Thoracic aorta (tissue), 2 donors: ENCODE measurements at places on chromosomes 13 and 19. TPM values are rescaled to one million over a fixed set of nuclear protein-coding genes. Genes with fewer than 3 reads are reported as not detected.

DNA sequence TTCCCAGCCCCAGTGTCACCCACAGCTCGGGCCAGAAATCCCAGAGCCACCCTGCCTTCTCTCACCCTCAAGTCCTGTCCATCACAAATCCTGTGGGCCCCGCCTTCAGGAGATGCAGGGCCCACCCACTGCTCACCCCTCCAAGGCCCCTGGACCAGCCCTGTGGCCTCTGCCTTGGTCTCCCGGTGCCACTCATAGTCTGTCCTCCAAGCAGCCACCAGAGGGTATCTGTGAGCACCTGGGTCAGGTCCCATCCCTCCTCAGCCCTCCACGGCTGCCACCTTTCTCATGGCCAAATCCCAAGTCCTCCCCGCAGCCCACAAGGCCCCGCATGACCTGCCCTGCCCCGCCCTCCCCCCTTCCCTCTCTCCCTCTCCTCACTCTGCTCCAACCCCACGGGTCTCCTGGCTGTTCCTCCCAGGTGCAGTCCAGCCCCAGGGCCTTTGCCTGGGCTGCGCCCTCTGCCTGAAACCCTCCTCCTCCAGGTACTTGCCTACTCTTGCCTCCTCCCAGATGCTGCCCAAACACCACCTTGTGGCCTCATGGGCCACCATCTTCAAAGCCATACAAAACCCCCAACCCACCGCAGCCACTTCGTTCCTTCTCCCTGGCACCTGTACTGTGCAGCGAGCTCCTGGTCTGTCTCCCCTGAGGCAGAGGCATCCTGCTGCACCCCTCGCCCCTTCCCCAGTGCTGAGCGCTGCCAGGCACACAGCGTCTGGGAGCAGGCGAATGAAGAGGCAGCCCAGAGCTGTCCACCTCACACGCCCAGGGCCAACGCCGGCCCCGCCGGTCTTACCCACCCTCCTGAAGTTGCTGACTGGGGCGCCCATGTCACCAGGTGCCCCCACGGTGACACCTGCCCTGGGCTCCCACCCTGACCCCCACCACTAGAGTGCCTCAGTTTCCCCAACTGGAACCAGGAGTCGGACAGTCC lies 13.2 kb upstream of the UQCR11 start:
- no peak for DNase-seq

GRCh38 chr19:1590641-1591397 lies 1.8 kb downstream of the MBD3 start:
- DNase-seq: no peak

The PABPC3 gene
- total RNA-seq: not detected

- DNase-seq: no peak
Measured at GRCh38 chr19:4676955-4677731, 7.0 kb upstream of the MYDGF start.

The LILRB4 gene
- total RNA-seq: 8.5 TPM

DNA sequence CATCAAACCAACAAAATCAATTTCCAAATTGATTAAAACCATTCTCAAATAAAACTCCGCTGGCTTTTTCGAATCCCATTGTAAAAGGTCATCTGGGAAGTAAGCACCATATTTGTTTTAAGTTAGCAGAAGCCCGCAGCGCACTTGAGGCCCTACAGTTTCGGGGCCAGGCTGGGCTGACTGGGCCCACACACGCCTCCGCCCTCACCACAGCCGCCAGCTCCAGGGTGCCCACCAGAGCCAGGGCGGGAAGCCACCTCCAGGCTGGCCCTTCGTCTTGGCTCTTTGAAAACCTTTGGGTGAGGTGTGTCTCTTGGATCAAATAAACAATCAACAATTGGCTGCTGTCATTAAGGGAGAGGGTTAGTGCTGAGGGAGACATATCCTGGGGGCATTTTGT lies 133.3 kb downstream of the SOX1 start:
- DNase-seq: no peak

GRCh38 chr19:49441210-49441959 lies at the start of gene SLC17A7:
SLC17A7 (minus strand) TSS chr19:49441527; CDS start chr19:49441379, 148 bp downstream.
- DNase-seq: no peak

- DNase-seq: no peak
Measured at GRCh38 chr19:4707322-4707721, 16.3 kb downstream of the DPP9 start.

DNA sequence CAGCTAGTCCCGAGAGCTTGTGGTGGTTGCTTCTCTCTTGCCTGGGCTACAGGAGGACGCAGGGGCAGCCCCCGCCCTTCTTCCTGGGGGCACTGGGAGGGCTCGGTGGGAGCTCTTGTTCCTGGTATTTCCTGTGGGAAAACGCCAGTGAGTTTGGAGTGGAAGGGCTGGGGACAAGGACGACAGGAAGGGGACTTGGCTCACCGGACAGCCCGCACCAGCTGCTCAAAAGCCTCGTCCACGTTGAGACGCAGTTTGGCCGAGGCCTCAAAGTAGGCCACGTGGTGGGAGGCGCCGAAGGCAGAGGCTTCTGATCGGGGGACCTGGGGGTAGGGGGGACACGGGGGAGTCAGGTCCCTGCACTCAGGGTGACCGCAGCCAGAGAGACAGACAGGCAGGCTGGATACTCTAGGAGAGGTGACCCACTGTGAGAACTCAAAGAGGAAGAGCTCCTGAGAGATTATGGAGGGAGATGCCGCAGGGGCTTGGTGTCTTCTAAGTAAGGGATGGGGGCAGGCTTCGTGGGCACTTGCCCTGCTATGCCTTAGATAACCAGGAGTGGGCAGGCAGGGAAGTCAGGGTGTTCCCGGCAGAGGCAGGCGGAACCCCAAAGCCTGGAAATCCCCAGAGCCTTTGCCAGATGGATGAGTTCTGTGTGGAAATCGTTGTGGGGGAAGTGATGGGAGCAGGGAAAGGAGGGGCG lies 4.3 kb downstream of the RRAS start:
- DNase-seq: no peak

The SLC15A1 gene
- not detected for total RNA-seq

The TRPM4 gene
- 48.3 TPM for total RNA-seq

The PALM3 gene
- not detected for total RNA-seq

DNA sequence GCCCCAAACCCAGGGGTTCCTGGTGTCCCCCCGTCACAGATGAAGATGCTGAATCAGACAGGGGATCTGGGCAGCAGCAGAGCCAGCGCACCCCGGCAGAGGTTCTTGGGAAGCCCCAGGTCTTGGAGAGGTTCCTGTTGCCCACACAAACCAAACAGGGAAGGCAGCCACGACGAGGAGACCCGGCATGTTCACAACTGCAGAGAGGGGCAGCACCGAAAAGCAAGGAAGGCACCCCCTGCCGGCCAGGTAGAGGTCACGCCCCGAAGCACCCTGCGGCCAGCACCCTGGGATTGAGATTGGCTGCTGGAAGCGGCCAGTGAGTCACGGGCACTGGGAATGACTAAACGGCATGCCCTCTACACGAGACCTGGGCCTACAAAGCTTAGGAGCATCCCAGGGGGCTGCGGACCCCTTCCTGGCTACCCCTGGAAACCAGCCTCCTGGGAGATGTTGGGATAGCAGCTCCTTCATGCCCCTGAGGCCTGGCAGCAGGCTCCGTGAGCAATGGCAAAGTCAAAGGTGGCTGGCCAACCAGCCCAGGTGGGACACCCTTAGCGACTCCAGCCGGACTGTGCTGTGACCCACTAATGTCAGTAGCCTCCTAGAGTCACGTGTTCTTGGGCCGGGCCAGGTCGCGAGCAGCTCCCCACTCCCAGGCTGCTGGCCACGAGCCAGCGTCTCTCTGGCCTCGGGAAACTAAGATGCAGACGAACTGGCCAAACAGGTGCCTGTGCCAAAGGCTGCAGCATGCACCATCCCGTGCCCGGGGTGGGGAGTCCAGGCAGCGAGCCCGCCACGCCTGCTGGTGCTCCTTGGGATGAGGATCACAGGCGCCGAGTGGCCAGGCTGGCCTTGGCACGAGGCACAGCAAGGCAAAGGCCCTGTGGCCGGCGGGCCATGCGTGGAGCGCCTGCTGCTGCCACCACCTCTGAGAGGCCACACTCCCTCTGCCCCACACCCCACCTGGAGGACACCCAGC lies 43.2 kb downstream of the MLLT1 start:
- DNase-seq: no peak

The ACTMAP gene
- 1.1 TPM for total RNA-seq

- DNase-seq: no peak
Measured at GRCh38 chr13:29000826-29001225, 180.7 kb downstream of the MTUS2 start.

GRCh38 chr19:41787055-41787454 lies 9.3 kb upstream of the CEACAM3 start:
- no peak for DNase-seq

DNA sequence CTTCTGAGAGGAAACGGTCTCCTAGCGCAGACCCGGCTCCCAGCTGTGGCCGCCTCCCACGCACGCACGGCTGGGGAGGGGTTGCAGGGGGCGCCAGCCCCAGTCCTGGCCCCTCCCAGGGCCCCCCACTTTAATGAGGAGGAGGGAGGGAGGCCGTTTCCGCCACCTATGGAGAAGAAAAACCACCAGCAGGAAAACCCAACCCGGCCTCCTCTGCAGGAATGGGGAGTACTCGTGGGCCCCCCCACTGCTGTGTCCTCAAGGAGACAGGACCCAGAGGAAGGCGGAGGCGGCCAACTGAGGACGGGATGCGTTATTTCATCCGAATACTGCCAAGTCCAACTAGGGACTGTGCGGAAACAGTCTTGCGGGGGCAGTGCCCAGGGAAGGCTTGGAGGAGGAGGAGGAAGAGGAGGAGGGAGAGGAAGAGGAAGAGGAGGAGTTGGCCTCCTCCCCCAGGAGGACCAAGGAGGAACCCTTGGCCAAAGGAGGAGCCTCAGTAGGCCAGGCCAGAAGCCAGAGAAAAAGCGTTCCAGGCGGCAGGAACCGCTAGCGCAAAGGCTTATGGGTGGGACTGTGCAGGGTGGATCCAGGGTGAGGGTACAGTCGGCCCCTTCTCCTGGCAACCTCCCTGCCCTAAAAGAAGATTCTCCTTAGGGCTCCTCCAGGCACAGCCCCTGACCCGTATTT lies 3.9 kb upstream of the SSBP4 start:
- no peak for DNase-seq

The CCDC8 gene
- total RNA-seq: 23.0 TPM

The ZNF112 gene
- 4.7 TPM for total RNA-seq

GRCh38 chr13:106088085-106088484 lies 447.4 kb downstream of the EFNB2 start:
- DNase-seq: no peak

DNA sequence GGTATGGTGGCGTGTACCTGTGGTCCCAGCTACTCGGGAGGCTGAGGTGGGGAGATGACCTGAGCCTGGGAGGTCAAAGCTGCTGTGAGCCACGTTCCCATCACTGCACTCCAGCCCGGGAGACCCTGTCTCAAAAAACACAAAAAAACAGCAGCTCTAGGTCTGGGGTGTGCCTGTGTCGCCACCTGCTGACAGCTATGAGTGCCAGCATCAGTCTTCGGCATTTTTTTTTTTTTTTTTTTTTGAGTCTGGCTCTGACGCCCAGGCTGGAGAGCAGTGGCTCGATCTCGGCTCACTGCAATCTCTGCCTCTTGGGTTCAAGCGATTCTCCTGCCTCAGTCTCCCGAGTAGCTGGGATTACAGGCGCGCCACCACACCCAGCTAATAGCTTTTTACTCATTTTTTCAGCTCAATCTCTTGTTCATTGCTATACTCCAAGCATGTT lies 10.1 kb downstream of the AP2S1 start:
- DNase-seq: no peak

GRCh38 chr13:52947921-52948373 lies 80.7 kb upstream of the OLFM4 start:
- DNase-seq: no peak

- DNase-seq: no peak
Measured at GRCh38 chr19:56643460-56643955, 549 bp downstream of the SMIM17 start.

DNA sequence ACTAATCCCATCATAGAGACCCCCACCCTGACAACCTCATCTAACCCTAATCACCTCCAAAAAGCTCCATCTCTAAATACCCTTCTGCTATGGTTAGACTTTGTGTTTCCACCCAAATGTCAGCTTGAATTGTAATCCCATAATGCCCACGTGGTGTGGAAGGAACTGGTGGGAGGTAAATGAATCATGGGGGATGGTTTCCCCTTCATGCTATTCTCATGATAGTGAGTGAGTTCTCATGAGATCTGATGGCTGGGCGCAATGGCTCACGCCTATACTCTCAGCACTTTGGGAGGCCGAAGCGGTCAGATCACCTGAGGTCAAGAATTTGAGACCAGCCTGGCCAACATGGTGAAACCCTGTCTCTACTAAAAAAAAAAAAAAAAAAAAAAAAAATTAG lies 2.6 kb downstream of the VMAC start:
- no peak for DNase-seq

The FUT3 gene
- not detected for total RNA-seq

DNA sequence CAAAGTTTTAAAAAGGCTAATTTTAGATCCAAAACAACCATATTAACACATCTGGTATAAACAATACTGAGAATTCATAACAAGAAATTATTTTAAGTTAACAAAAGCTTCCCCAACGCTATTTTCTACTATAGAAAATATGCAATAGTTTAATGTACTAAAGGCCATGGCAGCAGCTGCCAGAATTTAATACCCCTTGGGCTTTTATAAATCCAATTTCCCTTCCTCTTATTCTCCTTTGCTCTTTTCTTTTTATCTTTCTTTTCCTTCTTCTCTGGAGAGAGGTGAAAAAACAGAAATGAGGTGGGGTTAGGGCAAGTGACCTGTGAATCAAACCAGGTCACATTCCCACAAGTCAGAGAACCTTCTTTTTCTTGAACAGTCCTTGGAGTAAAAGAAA lies 58.9 kb downstream of the ENOX1 start:
- DNase-seq: no peak

DNA sequence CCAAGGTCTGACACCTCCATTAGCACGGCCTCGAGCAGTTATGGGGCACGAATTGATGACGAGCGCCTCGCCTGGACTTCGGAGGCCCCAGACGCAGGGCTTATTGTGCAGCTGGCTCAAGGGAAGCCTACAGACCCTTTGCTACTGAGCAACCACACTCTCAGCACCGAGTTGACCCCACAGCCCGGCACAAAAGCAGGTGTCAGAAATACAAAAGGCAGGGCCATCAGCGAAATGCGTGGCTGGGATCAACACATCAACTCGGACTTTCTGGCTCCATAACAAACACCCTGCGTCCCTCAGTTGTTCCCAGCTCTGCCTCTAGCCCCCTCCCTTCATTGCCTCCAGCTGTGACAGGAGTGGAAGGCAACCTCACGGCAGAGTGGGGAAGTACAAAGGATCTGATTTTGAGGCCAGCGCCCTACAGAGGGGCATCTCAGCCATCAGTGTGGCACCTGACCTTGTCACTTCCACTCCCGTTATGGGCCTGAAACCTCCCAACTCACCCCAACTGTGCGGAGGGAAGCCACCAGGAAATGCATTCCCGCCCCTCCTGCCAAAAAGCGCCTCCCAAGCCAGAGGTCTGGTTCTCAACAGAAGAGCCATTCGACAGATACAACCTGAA lies 18.0 kb downstream of the PEPD start:
- no peak for DNase-seq

- DNase-seq: no peak
Measured at GRCh38 chr13:40194224-40194806, 472.1 kb downstream of the FOXO1 start.

- no peak for DNase-seq
Measured at GRCh38 chr19:46306501-46306900, 9.7 kb downstream of the HIF3A start.

The KASH5 gene
- not detected for total RNA-seq
